ENCODE measurements at places on chromosomes 5 and 9. TPM values are rescaled to one million over a fixed set of nuclear protein-coding genes. Genes with fewer than 3 reads are reported as not detected.

FAM174A gene
- total RNA-seq = 14.0 TPM

CD14 gene
- 3.7 TPM for total RNA-seq

PROB1 gene
- 0.19 TPM for total RNA-seq

UBTD2 gene
- 14.8 TPM for total RNA-seq

PCDH1 gene
- total RNA-seq = 3.4 TPM

DMRT3 gene
- not detected for total RNA-seq

LECT2 gene
- total RNA-seq = not detected

SLC36A1 gene
- 9.1 TPM for total RNA-seq

FCHO2 gene
- 15.9 TPM for total RNA-seq

Measured in A549 treated with AZD2906 at 1 μM for 4 hours (cell line).